ENCODE measurements at places on chromosomes 4 and X. TPM values are rescaled to one million over a fixed set of nuclear protein-coding genes. Genes with fewer than 3 reads are reported as not detected.

DNA sequence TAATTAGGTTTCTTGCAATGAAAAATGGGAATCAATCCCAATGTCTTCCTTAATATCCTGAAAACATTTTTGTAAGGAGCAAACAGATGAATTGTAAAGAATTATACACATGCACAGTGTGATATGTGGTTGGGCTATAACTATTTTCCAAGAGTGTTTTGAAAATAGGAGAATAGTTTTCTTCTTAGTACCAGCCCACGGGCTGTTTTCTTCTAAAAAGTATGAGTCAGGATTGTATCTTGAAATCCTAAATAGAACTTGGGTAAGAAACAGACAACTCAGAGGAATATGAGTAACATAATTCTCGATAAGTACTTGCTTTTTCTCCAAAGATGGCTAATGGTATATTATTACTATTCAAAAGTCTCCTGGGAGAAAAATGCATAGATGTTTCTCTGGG is 136.7 kb downstream of the MAGEC2 start:
- DNase-seq = no peak

GRCh38 chr4:89404530-89404929 is 96.9 kb upstream of the GPRIN3 start:
- no peak for DNase-seq

DNA sequence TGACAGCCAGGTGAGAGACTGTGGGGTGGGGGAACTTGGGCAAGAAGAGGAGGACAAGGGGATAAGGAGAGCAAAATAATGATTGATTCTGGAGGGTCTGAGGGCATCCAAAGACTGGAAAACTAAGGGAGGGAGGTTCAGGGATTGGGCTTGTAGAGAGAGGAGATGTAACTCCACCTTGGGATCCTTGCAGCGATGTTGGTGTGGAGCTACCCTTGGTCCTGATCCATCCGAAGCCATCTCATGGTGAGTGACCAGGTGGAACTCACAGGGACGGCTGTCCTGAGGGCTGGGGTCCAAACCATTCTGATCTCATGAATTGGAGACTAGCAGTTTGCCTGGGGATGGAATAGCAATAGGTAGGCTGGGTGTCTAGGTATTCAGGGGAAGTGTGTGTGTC is 1.4 kb upstream of the RAB41 start:
- no peak for DNase-seq

- DNase-seq = no peak
Measured at GRCh38 chrX:107629540-107629909, 1.2 kb downstream of the PRPS1 start.

DNA sequence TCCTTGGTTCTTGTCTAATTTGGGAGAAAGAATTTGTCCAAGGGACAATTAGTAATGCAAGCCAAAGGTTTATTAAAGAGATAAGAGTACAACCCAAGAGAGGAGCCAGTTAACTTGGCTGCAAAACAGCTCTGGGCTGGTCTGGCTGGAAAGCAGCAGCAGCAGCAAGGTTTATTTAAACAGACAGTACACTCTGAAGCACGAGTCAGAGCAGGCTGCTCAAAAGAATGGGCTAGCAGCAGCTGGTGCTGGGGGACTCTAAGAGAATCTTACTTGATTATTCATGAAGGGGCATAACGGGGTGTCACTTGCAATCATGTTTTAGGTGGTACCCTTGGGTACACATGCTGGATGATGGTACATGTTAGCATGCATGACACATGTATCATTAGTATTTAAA is 17.1 kb upstream of the CT47C1 start:
- no peak for DNase-seq

GRCh38 chr4:164847967-164848649 is 28.9 kb upstream of the APELA start:
- DNase-seq = no peak

- DNase-seq = no peak
Measured at GRCh38 chr4:109278594-109279031, 23.8 kb downstream of the COL25A1 start.

DNA sequence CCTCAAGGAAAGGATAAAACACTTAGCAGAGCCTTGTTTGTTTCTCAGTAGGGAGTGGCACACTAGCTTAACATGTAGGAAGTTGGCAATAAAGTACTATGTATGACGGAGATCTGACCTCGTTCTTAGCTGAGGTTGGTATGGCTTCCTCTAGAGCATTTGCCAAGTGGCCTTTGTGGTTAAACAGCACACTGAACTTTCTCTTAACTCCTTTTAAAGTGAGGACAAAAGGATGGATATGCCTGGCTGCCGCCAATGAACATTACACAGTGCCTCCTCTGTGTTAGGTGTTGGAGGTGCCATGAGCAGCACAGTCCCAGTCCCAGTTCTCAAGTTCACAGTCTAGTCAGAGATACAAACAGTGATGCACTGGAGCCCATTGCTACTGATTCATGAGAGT is 54.4 kb downstream of the VGLL1 start:
- DNase-seq = no peak

DNA sequence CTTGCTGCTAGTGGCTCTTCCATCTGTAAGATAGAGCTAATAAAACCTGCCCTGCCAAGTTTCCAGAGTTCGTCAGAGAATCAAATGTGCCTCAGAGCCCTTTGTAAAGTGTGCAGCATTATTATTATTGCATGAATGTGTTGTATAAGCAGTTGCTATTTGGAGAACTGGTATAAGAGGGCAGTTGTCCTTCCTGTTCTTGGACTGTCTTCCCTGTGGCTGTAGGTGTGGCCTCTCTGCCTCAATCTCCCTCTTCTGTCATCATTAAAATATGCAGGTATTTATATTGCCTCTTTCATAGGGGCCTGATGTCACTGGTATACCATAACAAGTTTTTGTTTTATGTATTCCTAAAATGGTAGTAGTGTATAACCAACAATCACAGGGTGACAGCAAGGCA is 3.8 kb downstream of the MTM1 start:
- DNase-seq = no peak

DNA sequence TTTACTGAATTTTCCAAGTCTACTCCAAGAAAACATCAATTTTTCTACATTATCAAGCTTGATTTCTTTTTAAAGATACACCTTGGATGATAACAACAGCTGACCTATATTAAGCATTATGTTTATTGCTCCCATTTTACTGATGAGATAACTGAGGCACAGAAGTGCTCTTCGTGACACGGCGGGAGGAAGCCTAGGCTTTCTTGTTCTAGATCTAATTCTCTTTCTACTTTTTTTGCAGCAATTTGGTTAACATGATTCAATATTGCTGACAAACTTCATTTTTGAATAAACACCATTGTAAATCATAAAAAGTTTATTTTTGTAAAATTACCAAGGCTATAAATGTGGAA is 33.8 kb downstream of the BBS12 start:
- no peak for DNase-seq

DNA sequence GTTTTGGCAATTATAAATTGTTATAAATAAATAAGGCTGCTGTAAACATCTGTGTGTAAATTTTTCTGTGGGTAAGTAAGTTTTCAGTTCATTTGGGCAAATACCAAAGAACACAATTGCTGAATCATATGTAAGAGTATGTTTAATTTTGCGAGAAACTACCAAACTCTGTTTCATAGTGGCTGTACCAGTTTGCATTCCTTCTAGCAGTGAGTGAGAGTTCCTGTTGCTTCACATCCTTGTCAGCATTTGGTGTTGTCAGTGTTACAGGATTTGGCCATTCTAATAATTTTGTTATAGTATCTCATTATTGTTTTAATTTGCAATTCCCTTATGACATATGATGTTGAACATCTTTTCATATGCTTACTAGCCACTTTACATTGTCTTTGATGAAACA is 48.4 kb downstream of the ARFIP1 start:
- DNase-seq = no peak

GRCh38 chrX:1468250-1468772 is 15.6 kb upstream of the ASMTL start:
- no peak for DNase-seq

DNA sequence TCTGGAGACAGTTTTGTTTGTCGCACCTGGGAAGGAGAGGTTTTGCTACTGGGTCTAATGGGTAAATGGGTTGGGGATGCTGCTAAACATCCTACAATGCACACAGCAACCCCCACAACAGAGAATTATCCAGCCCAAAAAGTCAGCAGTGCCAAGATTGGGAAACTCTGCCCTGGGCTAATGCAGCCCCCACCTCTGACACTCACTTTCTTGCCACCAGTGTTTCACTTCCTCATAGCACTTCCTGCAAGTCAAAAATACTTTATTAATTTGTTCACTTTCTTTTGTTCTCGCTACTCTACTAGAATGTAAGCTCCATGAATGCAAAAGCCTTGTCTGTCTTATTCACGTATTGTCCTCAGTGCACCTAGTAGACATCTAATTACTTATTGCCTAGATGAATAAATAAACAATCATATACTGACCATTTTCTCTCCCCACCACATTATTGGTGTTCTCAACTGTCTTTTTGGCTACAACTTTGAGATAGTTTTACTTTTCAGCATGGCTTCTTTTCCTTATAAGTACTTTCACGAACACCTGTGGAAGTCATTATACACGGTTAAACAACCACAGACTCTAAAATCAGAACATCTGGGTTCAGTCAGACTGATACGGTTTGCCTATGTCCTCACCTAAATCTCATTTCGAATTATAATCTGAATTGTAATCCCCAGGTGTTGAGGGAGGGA is 82.0 kb upstream of the PITX2 start:
- no peak for DNase-seq

DNA sequence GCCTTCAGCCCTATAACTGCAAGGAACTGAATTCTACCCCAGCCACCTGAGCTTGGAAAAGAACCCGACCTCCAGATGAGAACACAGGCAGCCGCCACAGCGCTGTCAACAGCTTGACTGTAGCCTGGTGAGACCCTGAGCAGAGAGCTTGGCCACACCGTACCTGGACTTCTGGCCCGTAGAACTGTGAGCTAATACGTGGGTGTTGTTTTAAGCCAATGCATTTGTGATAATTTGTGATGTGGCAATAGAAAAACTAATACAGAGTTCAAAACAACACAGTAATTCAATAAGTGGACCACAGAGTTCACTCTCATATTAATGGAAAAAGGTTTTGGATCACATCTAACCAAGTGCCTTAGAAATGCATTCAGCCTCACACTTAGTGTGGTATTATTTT is 96.6 kb upstream of the TBL1X start:
- no peak for DNase-seq

DNA sequence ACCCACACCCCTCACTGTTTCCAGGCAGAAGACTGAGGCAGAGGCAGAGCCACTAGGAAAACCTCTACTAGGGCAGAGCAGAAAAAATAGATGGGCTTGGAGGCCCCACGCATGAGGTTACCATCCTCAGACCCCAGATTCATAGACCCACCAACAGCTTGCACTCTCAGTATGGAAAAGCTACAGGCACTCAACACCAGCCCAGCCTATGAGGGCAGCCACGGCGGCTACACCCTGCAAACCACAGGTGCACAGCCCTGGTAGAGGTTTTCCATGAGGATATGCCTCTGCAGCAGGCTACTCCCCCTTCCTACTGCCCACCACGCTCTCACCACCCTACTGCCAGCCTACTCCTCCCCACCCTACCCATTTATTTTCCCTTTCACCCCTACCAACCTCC is 235.1 kb downstream of the CWH43 start:
- DNase-seq = no peak

DNA sequence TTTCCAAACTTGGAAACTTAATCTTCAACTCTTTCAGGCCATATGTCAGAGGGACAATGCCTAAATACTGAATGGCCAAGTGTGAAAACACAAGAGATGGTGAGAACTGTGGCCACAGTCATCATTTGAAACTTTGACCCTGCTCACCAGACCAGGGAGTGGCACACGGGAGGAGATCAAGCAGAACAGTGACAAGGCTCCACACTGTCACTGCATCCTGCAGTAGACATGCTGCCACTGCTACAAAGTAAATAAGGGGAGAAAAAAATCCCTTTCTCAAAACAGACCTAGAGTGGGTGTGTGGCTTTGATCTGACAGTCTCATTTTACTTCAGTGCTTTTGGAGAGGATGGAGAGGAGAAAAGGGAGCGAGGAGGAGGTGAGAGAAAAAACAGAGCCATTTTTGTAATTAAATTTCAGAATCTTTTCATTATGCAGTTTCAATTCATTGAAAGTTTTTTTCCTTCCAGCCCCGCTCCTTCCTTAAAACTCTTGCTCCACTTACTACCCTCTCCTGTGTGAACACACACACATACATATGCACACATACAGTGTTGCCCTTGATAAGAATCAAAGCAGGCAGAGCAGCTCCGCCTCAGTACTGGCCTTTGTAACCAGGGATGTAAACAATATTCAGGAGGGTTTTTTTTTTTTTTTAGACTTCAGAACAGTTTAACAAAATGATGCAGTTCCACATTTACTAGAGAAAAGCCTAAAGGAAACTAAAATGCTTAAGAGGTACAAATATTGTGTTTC is 34.4 kb downstream of the NEXMIF start:
- DNase-seq = no peak

DNA sequence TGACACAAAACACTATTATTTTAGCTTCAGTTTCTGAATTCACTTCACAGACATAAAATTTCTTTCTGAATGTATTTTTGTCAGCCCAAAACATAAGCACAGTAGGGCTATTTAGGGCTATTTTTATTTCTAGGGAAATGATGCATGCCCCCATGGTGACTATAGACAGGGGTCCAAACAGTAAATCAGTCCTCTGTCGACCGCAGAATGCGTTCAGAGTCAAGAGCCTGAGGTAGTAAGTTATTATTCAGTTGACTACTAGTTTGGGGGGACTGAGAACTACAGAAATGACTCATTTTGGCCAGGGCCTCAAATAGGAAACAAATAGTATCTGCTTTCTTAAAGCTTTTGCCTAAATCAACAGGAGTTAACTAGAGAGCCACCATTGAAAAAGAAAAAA is 414.4 kb downstream of the AFF2 start:
- DNase-seq = no peak

GRCh38 chrX:7280520-7280919 is 132.6 kb upstream of the PUDP start:
- DNase-seq = no peak

DNA sequence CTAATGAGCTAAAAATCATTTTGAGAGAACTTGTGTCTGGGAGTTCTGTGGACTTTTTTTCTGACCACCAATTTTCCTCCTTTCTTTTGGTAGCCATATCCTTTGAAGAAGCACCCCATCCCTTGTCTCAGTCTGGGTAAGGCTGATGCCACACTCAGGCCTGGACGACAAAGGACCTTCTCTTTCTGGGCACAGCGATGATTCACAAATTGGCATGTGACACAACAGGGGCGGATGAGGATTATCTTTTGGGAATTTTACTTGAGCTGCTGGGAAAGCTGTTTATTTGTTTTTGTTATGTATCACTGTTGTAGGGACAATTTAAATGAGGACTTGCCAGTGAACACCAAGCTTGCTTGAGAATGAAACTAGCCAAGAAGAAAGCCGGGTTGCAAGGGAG is 233.4 kb upstream of the HAND2 start:
- DNase-seq = no peak

DNA sequence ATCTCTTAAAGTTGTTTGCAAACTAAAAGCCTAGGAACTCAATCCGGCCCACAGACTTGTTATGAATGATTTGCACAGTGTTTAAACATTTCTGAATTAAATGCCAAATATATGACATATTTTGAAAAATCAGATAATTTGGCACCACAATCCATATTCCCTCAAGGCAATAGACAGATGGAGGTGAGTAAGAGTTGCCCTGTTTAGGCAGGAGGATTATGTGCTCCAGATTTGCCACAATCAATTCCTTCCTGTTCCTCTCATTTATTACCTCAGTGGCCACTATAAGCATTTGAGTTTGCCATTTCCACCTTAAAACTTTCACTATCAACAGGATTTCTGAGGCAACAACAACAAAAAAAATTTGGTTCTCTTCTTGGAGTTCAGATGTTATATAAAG is 18.7 kb downstream of the UBA6 start:
- DNase-seq = no peak

The SAT1 gene
- 2,815 TPM for total RNA-seq

The HTRA3 gene
- 23.8 TPM for total RNA-seq

The SSX1 gene
- total RNA-seq = not detected

The DDX53 gene
- not detected for total RNA-seq

The F8A2 gene
- not detected for total RNA-seq

The SLC26A1 gene
- total RNA-seq = 0.12 TPM

The BBS12 gene
- total RNA-seq = 5.7 TPM
